ENCODE measurements at places on chromosomes 2 and 18.

DNA sequence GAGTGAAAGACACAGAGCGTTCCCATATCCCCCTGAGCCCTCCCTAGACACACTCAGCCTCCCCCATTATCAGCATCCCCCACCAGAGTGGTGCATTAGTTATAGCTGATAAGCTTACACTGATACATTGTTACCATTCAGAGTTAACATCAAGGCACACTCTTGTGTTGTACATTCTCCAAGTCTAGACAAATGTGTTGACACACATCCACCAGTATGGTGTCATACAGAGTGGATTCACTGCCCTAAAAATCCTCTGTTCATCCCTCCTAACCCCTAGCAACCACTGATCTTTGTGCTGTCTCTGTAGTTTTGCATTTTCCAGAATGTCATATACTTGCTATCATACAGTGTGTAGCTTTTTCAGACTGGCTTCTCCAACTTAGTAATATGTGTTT is 78.0 kb upstream of the RPL31 start:
- no peak for DNase-seq

DNA sequence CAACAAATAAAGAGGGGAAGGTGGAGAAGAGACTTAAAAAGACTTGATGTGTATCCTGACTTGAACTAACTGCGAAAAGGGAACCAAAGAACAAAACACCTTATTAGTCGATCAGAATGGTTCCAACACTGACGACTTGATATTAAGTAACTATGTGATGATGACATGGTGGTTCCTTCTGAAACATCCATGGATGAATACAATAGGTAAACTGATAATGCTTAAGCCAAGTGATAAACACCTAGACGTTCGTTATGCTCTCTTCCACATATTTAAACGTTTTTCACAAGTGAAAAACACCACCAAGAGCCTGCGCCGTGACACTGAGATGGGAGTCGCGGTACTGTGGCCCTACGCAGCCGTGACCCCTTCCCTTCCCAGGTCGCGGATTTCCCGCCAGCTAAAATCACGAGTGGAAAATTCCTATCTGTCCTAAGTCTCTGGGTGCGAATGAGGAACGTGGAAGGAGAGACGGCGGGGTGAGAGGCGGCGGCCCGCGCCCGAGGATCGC is 797 bp downstream of the TTC32 start:
- DNase-seq, result no peak

DNA sequence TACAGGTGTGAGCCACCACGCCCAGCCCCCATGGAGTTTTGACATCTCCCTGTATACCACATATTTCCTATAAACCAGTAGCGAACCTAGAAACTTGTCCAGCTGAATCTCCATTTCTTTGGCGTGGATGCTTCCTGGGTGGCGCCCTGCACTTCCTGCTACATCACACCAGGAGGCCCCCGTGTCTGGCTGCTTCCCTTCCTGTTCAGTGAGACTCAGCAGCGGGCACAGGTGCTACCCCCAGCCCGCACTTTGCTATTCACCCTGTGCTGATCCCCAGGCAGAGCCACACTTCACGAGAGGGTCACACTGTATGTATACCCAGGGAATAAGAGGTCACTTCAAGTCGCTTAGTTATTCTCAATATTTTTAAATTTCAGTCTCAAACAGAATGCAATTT is 35.0 kb downstream of the CYP27C1 start:
- no peak for DNase-seq

DNA sequence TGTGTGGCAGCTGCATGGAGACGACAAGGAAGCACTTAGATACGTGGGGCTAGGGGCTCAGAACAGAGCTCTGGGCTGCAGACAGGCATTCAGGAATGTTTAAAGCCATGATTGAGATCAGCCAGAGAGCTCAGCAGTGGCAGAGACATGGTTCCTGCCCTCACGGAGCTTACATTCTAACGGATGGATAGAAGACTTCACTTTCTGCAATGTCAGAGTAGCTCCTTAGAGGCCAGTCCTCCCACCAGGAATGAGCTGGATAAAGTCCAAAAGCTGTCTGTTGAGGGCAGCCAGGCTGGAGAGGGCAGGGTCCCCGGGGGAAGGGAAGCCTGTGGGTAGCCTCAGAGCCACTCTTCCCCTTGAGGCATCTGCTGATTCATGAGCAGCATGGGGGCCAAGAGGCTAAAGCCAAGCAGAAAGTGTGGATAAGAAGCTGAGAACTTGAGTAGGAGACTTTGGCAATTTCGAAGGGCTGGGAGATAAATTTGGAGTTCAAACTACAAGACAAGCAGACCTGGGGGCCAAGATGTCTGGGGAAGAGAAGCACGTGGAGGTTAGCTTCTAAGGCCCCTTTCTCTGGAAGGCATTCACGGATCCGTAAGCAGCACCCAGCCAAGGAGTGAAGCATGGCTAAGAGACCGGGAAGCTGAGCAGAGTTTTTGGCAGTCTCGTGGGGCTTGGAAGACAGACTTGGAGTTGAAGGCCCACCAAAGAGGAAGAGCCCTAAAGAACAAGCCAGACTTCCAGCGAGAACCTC is 9.7 kb upstream of the CIB4 start:
- no peak for DNase-seq

DNA sequence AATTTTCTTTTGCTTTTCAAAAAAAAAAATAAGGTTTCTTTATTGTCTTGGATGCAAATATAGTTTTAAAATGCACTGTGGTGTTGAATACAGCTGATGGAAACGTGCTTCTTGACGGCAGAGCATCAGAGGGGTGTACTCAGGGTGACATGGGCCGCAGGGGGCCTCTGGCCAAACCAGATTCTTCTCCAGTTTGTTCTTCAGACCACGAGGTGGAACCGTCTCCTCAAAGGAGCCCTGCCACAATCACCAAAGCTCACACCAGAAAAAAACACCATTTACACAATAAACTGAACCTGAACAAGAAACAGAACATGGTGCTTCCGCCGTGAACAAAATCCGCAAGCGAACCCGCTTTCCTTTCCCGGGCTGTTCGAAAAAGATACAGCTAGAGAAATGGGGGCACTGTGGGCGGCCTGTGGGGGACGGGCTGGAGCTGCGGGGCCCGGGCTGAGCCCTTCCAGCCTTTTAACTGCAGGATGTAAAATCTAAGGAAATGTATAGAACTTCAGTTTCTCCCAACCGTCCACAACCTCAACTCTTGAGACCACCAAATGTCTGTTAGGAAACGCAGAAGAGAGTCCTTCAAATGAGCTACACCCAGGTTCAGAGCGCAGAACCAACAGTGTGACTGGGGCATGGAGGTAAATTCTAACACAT is 34.5 kb downstream of the PSMG2 start:
- DNase-seq, result no peak

- no peak for DNase-seq
Measured at GRCh38 chr2:190859347-190860297, 21.0 kb upstream of the GLS start.

- DNase-seq, result no peak
Measured at GRCh38 chr2:126932529-126932928, 33.8 kb downstream of the TEX51 start.

DNA sequence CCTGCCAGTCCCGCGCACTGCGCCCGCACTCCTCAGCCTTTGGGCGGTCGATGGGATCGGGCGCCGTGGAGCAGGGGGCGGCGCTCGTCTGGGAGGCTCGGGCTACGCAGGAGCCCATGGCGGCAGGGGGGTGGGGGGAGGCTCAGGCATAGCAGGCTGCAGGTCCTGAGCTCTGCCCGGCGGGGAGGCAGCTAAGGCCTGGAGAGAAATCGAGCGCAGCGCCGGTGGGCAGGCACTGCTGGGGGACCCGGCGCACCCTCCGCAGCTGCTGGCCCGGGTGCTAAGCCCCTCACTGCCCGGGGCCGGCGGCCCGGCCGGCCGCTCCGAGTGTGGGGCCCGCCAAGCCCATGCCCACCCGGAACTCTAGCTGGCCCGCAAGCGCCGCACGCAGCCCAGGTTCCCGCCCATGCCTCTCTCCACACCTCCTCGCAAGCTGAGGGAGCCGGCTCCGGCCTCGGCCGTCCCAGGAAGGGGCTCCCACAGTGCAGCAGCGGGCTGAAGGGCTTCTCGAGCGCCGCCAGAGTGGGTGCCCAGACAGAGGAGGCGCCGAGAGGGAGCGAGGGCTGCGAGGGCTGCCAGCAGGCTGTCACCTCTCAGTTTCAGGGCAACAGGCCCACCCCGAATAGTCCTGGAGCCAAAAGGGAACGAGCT is 74.1 kb downstream of the PSMG2 start:
- DNase-seq, result no peak

- DNase-seq, result no peak
Measured at GRCh38 chr2:58900246-58901027, 659.3 kb upstream of the FANCL start.

DNA sequence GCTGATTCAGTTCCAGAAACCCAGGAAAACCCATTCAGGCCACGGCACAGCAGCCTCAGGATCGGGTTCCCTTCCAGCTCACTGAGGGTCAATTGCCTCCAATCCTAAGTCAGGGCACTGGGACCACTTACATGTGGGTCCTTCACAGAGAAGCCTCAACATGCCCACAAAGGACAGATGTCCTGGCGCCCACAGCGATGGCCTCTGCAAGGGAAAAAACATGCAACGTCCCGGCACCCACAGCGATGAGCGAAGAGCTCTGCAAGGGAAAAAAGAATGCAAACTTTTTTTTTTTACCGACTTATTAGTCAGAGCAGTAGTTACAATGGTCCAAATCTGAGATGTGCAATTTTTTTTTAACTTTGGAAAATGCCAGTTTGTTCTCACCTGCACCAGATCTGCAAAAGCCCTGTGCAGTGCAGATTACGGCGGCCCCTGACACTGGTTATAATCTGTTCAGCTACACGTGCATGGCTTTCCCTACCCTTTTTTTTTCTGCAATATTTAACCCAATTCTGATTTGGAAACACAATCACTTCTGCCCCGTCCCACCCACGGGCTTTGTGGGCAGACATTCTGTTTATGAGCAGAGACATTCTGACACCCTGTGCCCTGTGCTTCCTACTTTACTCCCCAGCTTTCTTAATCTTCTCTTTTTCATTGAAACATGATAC is 159.3 kb upstream of the SALL3 start:
- DNase-seq, result no peak

DNA sequence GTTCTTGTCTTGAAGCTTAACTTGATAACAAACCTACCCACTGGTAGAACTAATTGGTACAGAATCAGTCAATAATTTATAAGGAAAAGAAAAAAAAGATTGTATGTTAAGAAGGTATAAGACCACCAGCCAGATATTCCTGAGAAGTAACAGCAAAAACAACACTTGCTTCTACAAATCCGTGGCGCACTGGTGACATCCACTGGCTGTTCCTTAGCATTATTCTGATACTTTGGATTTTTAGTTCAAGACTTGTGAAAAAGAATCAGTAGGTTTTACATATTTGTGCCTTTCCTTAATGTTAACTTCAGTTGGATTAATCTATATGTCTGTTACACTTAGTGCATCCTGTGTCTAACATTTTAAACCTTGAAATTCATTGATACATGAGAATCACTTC is 141.8 kb downstream of the GRB14 start:
- DNase-seq, result peak; percentile 12

DNA sequence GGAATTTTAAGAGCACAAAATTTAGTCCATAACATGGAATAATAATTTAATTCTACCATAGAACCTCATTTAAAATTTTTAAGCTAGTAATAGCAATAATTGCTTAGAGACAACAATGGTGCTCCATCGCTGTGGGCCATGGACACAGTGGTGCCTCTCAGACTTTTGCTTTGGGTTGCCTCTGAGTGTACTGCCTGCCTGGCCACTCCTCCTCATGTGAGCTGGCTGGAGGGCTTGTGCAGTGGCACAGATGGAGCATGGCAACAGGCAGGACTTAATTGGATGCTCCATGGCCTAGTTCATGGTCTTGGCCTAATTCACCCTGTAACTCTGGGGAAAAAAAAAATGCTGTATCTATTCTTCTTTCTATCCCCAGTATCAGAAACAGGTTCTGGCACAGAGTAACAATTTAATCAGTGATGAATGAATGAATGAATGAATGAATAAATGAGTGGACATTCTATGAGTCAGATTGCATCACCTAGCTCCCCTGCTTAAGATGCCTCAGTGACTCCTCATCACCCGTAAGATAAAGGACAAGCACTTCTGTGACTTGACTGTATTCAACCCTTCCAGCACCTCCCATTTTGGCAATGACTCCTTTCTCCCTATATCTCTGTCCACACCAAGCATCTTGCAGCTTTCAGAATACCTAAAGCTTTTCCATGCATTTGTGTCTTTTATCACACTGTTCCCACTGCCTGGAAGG is 211.8 kb upstream of the SLC14A2 start:
- DNase-seq, result no peak

DNA sequence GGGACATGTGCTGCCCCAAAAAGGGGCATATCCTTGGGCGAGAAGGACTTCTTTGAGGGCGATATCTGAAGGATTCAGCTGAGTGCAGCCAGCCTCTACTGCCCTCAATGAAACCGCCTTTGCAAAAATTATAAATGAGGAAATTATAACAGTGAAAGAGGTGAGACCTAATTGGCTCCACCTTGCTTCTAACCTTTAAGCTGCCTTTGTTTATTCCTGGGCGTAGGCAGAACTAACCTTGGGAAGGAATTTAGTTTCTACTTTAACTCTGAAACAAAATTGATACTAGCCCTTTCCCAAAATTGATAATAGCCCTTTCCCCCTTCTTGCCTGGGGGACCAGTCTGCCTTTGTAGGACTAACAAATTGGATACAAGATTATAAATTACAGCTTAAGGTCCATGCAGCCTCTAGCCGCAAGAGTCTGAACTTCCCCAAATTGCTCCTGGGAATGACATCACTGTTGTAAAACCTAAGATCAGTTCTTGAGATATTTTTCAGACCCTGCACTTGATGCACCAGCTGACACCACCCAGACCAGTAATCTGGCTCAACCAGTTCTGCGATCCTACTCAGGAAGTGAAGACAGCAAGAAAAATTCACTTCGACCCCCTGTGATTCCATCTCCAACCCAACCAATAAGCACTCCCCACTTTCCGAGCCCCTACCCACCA is 36.0 kb upstream of the ASAP2 start:
- DNase-seq, result no peak

DNA sequence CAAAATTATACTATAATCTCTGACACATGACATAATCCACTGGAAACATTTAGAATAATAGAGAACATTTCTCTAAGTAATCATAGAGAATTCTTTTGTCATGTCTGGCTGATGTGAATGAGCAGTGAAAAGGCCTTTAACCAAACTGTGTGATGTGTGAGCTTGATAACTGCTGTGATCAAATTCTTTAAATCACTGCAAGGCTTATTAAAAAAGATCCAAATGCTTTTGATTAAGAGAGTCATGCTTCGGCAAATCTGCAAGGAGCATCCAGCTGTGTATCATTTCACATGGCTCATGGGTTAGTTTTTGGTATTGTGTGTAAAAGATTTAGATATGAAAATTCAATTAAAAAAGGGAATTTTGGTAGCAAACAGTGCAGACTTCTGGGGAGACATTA is 58.6 kb upstream of the TFPI start:
- DNase-seq, result no peak

Measured in caudate nucleus (tissue), 63 donors.